ENCODE measurements at places on chromosomes 4 and X.

- no peak for DNase-seq
Observed at GRCh38 chr4:1834047-1834775, 21.7 kb downstream of the LETM1 start.

DNA sequence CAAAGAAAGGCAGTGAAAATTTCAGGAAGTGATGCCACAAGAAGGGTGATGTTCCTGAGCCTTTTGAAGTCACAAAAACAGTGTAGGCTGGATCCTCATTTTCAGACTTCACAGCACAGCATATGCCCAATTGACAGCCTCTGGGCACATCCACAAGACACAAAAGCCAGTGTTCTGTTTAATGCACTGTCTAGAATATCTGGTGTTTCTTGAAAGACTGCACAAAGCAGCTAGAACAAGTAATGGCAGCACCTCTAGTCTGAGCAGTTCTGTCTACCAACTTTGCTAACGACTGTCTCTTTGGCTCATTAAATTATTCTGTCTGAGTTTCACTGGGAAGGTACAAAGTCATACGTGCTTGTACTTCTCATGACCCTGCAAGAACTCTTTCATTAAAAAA is 417.1 kb upstream of the GALNT7 start:
- no peak for DNase-seq

DNA sequence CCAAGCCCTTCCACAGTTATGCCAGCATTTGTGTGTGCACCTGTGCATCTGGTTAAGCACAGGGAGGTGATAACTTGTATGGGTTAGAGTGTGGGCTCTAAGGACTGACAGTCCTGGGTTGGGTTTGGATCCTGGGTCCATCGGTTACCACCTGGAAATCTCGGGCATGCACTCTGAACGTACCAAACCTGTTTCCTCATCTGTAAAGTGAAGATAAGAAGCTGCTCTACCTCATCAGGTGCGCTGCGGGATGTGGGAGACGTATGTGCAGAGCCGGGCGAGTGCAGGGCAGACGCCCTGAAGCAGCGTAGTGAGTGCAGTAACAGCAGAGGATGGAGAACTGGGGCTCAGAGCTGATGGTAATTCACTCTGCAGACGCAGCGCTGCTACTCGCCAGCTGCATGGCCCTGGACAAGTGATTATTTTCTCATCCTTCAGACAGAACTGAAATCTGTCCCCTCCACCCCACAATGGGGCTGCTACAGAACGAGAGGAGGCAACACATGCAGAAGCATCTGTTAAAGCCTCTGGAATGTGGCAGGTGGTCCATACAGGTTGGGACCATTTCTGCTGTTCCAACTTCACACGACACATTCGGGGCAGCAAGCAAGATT is 64.4 kb downstream of the HADH start:
- no peak for DNase-seq

- no peak for DNase-seq
Observed at GRCh38 chr4:55993994-55994663, 45.4 kb downstream of the CEP135 start.

DNA sequence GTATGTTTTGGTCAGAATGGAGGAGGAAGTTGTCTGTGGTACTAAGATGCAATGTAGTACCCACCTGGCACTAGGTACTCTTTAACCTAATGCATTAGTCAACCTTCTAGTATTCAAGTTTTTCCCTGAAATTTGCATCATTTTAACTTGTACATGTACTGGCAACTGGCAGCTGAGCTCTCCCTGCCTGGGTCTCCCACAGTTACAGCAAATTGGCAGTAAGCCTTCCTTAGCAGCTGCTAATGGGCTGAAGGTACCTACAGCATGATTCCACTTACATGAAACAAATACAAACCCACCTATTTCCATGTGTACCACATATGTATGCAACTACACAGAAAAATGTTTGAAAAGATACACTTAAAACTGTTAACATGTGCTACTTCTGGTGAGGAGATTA is 8.1 kb upstream of the KLHL2 start:
- no peak for DNase-seq

GRCh38 chr4:1318488-1319213 is 28.4 kb upstream of the UVSSA start:
- no peak for DNase-seq

DNA sequence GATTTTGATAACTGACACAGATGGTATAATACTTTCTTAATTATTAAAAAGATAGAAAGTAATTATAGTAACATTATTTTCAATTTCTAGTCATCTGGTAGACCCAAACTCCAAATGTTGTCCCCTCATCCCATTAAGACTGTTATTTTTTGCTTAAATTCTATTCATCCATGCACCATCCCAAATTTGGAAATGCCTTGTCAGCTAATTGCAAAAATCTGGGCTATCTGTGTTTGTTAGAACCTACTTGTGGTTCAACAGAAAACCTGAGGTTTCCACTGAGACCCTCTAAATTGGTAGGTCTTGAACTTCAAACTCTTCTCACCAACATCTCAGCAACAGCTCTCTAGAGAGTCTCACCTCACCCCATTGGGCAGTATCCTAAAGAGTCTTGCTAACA is 172.2 kb upstream of the ADGRL3 start:
- no peak for DNase-seq

GRCh38 chr4:177555007-177555574 is 112.9 kb upstream of the AGA start:
- DNase-seq = no peak

- no peak for DNase-seq
Observed at GRCh38 chrX:37976153-37976552, 30.2 kb upstream of the SYTL5 start.

DNA sequence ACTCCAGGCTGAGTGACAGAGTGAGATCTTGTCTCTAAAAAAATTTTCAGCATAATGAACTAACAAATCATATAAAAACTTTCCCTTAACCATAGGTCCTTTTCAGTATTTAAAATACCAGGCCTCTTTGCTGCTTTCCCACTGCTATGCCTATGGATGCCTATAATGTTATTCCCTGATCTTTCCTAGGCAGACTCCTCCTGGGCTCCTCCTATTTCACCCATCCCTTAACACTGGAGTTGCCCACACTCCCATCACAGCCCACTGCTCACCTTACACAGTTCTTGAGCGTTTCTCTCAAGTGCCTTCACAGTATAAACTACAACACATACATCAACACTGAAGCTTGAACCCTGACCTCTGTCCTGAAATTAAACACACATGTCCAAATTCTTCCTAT is 31.6 kb downstream of the PAPSS1 start:
- no peak for DNase-seq
